ENCODE measurements at places on chromosomes 11 and 22. TPM values are rescaled to one million over a fixed set of nuclear protein-coding genes. Genes with fewer than 3 reads are reported as not detected.

DNA sequence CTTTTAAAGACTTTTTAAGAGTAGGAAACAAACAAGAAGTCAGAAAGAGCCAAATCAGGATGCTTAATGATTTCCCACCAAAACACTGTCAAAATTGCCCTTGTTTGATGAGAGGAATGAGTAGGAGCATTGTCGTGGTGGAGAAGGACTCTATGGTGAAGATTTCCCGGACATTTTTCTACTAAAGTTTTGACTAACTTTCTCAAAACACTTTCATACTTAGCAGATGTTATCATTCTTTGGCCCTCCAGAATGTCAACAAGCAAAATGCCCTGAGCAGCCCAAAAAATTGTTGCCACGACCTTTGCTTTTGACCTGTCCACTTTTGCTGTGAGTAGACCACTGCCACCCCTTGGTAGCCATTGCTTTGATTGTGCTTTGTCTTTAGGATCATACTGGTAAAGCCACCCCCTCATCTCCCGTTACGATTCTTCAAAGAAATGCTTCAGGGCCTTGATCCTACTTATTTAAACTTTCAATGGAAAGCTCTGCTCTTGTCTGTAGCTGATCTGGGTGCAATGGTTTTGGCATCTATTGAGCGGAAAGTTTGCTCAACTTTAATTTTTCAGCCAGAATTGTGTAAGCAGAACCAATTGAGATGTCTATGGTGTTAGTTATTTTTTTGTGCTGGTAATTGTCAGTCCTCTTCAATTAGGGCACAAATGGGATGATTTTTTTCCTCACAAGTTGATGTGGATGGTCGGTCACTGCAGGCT, 67.2 kb downstream of the ADM start:
- DNase-seq: no peak

- DNase-seq: peak; percentile 45
Measured at GRCh38 chr22:41905411-41906202, 9.3 kb downstream of the SHISA8 start.

- no peak for DNase-seq
Measured at GRCh38 chr22:42353883-42354727, 78.1 kb downstream of the NFAM1 start.

DNA sequence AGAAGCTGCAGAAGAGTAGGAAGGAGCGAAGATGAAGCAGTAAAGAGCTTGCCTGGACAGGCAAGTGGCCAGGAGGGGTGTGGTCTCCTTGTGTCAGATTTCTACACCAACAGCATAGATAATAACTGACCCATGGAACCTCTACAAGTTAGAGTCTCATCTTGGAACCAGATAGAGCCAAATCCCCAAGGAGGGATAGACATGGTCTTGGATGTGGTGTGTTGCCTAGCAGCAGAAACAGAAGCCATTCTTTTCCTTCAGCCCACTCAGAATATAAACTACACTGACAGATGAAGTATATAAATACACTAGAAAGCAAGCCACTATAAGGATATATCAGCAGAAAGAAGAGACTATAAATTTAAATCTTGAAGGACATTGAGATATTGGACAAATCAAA, 4.3 kb upstream of the CARD16 start:
- no peak for DNase-seq

GRCh38 chr11:107040433-107041087, 22.3 kb upstream of the GUCY1A2 start:
- no peak for DNase-seq

- DNase-seq: no peak
Measured at GRCh38 chr11:46475926-46476545, 84.5 kb upstream of the CHRM4 start.

Gene AQP11
- total RNA-seq: 0.94 TPM

Gene UBQLNL
- total RNA-seq: 0.67 TPM

Gene C22orf15
- 3.1 TPM for total RNA-seq

Gene HOATZ
- not detected for total RNA-seq

All from left lung (tissue), 14 donors.